ENCODE measurements at places on chromosomes 4 and X.

GRCh38 chr4:178165951-178166308, 723.7 kb upstream of the AGA start:
- DNase-seq = no peak

GRCh38 chr4:109820563-109820962, 5.0 kb downstream of the GAR1 start:
- no peak for DNase-seq

DNA sequence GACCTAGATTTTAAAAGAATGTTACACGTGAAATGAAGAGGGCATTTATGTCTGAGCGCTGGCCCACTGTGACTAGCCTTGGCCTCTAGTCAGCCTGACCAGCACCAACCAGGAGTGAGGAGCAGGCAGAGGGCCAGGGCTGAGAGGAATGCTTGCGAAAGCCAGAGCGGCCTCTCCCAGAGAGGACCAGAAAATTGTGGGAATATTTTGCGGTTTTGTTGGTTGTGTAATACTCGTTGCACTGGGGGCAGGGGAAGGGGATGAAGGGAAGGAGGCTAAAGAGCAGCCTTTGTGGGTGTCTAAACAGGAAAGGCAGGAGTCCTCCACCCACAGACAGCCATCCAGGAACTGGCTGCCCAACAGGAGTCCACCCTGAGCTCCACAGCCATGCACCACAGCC, 3.8 kb downstream of the GABRE start:
- no peak for DNase-seq

DNA sequence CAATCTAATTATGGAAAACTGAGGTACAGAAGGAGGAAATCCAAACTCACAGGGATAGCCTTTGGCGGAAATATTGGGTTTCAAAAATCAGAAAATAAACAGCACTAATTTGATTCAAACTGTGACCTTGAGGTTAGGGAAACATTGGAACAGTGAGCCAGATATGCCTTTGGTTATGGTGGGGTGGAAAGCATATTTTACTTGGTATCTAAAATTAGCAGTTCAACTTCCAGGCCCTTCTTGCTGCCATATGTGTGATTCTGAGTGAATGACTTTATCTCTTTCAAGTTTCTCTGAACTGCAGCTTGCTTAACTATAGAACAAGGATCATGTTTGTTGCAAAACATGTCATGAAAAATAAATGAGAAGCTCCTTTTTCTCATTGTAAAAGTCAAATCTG, 240.9 kb upstream of the VEGFC start:
- no peak for DNase-seq

- no peak for DNase-seq
These were observed 181.4 kb downstream of the AMELX start for GRCh38 chrX:11474576-11474975.

- no peak for DNase-seq
These were observed 41.8 kb downstream of the ADRA2C start for GRCh38 chr4:3807822-3808496.

- DNase-seq = no peak
These were observed 75.4 kb downstream of the DCHS2 start for GRCh38 chr4:154416190-154416547.

DNA sequence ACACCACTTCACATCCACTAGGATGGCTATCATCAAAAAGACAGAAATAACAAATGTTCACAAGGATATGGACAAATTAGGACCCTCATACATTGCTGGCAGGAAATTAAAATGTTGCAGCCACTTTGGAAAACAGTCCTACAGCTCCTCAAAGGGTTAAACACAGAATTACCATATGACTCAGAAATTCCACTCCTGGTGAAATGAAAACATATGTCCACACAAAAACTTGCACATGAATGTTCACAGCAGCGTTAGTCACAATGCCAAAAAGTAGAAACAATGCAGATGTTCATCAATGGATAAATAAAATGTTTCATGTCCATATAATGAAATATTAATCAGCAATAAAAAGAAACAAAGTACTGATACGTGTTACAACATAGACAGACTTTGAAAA, 15.1 kb downstream of the S100G start:
- DNase-seq = no peak

- no peak for DNase-seq
These were observed 126.0 kb downstream of the PPP3CA start for GRCh38 chr4:101221294-101221693.

GRCh38 chr4:37641886-37642849, 44.0 kb downstream of the RELL1 start:
- DNase-seq = no peak

DNA sequence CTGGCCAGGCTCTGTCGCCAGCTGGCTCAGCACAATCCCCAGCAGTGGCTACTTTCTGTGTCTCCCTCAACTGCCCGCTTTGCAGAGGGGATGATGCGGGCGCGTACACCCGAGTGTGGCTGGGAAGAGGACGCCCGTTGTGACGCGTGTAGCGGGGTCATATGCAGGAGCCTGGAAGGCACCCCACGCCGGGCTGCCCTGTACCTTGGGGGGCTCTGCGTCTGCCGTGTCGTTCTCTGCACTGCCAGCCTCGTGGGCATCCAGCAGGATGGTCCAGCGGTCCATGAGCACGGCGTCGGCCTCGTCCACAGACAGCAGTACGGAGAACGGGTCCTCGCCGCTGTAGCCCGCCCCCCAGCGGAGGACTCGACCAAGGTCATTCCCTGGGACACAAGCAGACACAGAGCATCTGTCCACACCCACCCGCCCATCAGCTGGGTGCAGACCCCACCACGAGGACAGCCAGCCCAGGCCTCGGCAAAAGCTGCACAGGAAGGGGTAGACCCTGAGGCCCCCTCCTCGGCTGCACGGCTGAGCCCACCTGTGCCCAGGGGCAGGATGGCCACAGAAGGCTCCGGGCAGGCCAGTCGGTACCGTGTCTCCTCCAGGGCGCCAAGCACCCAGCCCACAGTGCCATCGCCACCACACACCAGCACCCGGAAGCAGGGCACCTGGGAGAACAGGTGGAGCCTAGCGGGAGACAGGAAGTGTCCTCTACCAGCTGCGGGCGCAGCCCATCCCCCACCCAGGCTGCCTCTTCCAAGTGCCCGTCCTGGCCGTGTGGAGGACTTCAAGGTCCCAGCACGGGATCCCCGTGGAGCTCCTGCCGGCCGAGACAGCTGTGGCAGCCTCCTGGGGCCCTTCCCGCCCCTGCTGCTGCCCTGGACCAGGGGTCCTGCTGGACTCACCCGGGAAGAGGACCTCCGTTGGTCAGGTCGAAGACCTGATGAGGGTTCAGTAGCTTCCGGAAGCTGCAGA, 10.8 kb downstream of the DGKQ start:
- no peak for DNase-seq

DNA sequence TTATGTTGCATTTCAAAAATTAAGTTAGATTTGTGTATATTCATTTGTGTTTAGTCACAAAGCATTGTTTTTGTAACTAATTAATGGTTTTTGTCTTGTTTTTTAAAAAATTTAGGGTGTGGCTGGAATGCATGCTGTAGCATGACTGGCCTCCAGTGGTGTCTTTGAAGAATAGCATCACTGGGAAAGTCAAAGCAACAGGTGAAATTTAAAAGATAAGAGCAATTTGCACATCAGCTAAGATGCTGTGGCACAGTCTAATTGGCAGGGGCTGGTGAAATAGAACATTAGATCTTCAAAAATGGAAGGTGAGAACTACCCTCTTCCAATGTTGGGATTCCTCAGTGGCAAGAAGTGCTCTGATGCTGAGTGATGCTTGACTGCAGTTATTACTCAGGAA, 45.3 kb downstream of the ANK2 start:
- no peak for DNase-seq

GRCh38 chr4:64216741-64217140, 192.5 kb downstream of the TECRL start:
- DNase-seq = no peak

GRCh38 chr4:69849969-69850368, 10.0 kb downstream of the SULT1E1 start:
- DNase-seq = no peak

- DNase-seq = peak; percentile 61
These were observed 361 bp downstream of the QDPR start for GRCh38 chr4:17511509-17511949.

DNA sequence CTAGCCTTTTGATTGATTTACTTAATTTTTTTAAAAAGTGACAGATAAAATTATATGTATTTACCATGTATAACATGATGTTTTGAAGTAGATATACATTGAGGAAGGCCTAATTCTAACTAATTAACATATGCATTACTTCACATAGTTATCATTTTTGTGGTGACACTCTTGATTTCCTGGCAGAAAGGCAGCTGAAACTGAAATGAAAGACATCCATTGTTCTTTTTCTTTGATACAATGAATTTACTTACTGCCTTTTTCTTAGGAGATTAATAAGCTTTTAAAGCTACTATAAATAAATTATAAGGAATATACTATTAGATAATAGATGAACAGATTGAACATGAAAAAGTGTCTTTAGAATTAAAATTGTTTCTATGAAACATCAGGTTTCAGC, 26.7 kb downstream of the ANKRD50 start:
- no peak for DNase-seq
